ENCODE measurements at places on chromosomes 3 and 15.

DNA sequence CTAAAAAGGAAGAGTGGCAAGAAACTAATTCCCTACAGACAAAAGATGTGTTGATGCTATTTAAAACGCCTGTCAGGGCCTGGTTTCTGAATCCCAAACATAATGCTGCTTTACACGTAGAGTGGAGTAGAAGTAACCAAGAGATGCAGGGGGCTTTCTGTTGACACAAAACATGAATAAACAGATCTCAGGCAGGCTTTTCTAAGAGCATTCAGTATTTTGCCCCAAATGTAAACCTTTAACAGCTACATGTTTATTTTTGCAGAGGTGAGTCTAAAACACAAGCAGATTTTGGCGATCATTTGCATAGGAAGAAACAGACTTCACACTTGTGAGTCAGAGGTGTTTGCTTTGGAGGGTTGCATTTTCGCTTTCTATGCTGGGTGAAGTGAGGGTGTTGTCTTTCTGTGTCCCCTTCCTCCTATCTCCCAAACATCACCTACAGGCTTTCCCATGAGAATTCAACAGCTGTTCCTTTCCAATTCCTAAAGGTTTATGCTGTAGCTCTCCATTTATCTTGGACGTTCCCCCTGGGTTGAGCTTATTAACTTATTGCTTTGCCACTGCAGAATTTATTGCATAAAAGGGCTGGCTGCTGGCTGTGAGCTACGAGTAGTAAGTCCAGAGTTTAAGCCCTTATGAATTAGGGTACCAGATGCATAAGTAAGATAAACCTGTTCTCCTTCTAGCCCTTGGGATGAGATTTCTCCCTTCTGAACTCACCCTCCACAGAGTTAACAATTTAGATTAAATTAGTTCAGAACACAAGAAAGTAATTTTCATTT is 156.7 kb downstream of the DIPK2A start:
- no peak for DNase-seq
- H3K27me3 ChIP-seq, result no peaks in the 10 kb centered on the region
- H3K36me3 ChIP-seq, result no peaks in the 10 kb centered on the region
- H3K4me1 ChIP-seq, result peaks cover 23% of the 10 kb centered on the region
- H3K27ac ChIP-seq, result peak overlapping the region; percentile 88

DNA sequence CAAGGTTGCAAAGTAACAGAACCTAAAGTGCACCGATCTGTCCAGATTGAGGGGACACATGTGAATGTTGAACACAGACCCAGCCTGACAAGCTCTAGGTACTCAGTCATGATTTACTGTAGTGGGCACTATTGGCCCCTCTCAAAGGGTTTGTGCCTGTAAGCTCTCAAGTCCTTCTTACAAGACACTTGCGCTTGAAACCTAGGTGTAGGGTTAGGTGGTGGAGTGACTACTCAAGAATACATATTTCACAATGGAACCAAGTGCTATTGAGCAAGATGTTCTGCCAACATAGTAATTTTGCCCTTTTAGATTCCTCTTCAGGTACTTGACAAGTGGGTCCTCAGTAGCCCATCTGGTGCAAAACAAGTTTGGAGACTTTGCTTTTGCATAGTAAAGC is 169.9 kb downstream of the AKAP13 start:
- H3K36me3 ChIP-seq, result peaks cover 10% of the 10 kb centered on the region
- no peak for DNase-seq
- no peaks in the 10 kb centered on the region for H3K27me3 ChIP-seq
- no peak overlapping the region for H3K4me3 ChIP-seq

- H3K36me3 ChIP-seq, result no peaks in the 10 kb centered on the region
- no peak for DNase-seq
- H3K4me3 ChIP-seq, result no peak overlapping the region
- no peaks in the 10 kb centered on the region for H3K4me1 ChIP-seq
- no peak overlapping the region for H3K27ac ChIP-seq
- no peaks in the 10 kb centered on the region for H3K27me3 ChIP-seq
Observed at GRCh38 chr3:53016236-53016635, 29.6 kb downstream of the SFMBT1 start.

DNA sequence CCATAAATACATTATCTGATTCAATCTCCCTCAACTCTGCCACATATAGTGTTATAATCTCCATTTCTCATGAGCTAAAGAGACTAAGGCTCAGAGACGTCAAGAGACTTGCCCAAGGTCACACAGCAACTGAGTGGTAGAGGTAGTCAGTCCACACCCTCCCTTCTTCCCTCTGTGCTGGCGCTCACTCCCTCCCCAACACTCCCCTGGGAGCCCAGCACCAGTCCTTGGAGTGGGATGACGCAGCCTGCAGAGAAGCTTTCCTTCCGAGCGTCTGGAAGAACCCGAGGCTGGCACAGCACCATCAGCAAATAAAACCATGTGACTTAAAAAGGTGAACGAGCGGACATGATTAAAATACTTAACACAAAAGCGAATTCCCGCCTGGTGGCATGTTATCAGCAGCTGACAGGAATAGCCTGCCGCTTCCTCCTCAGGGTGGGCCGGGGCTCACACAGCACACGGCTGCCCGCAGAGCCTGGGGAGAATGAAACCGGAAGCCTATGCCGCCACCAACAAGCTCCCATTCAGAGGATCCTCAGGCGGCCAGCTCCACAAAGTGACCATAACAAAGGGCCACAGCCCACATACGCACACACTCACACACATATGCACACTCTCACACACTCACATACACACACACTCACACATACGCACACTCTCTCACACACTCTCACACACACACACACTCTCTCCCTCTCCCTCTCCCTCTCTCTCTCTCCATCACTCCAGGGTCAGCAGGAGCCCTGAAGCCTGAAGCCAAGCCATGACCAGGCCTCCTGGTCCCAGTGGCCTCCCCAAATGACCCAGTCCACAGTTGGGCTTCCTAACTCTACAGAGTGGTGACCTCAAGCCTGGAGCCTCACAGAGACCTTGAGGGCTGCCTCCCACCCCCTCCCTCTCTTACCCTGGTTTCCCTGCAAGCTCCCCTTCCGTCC is 120.5 kb downstream of the XXYLT1 start:
- no peaks in the 10 kb centered on the region for H3K27me3 ChIP-seq
- no peak for DNase-seq
- H3K27ac ChIP-seq, result peak overlapping the region; percentile 60

Measured in suprapubic skin (tissue), 4 donors.